ENCODE measurements at places on chromosomes 4 and X. TPM values are rescaled to one million over a fixed set of nuclear protein-coding genes. Genes with fewer than 3 reads are reported as not detected.

The HS3ST1 gene
- 5.4 TPM for total RNA-seq

The FGF16 gene
- total RNA-seq = not detected

The CPZ gene
- total RNA-seq = 1.5 TPM

DNA sequence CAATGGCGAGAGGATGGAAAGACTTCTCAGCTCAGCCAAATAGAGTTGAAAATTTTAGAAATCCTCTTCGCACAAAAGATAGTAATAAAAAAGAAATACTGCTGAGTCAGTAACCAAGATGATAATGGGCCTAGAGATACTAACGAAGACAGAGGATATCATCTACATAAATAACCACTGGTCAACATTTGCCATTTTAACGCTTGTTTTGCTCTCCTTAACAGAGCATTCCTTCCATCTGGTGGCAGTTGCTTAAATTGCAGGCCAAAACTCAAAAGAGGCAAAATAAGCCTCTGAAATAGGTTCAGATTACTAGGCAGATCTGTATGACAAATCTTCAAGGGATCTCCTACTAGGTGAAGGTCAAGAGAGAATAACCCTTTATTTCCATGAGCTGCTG, 51.7 kb upstream of the MCF2 start:
- no peak for DNase-seq

Measured in spleen (tissue), 13 donors.